HFFc6 (cell line): ENCODE measurements at places on chromosomes 12 and 14. TPM values are rescaled to one million over a fixed set of nuclear protein-coding genes. Genes with fewer than 3 reads are reported as not detected.

- DNase-seq: peak; percentile 28
Observed at GRCh38 chr14:83300476-83301064, 1766.9 kb upstream of the SEL1L start.

The APOF gene
- total RNA-seq: not detected in 2 replicates

GRCh38 chr14:65957631-65958205, 528.5 kb upstream of the CCDC196 start:
- DNase-seq: no peak

The ARHGEF25 gene
- total RNA-seq: 11.3 to 21.6 TPM (median 17.2 TPM) in 3 replicates

The KCNK13 gene
- not detected in 3 replicates for total RNA-seq

The TROAP gene
- 14.1 to 38.9 TPM (median 26.6 TPM) in 3 replicates for total RNA-seq

The IGF1 gene
- 0.34 and 1.5 TPM in 2 replicates for total RNA-seq

DNA sequence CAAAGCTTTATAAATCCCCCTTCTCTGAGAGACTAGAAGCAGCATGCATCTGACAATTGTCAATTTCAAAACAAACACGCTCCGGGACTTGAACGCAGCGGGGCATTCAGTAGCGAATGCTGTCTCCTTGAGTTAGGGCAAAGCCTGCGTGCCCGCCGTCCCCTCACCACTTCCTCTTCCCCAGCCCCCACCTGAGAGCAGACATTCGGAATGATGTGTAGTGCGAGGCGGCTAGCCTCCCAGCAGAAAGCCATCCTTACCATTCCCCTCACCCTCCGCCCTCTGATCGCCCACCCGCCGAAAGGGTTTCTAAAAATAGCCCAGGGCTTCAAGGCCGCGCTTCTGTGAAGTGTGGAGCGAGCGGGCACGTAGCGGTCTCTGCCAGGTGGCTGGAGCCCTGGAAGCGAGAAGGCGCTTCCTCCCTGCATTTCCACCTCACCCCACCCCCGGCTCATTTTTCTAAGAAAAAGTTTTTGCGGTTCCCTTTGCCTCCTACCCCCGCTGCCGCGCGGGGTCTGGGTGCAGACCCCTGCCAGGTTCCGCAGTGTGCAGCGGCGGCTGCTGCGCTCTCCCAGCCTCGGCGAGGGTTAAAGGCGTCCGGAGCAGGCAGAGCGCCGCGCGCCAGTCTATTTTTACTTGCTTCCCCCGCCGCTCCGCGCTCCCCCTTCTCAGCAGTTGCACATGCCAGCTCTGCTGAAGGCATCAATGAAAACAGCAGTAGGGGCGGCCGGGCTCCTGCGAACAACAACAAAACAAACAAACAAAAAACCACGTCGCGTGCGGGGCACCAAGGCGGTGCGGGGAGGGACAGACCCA, 2.2 kb downstream of the PRMT8 start:
- no peak for DNase-seq

DNA sequence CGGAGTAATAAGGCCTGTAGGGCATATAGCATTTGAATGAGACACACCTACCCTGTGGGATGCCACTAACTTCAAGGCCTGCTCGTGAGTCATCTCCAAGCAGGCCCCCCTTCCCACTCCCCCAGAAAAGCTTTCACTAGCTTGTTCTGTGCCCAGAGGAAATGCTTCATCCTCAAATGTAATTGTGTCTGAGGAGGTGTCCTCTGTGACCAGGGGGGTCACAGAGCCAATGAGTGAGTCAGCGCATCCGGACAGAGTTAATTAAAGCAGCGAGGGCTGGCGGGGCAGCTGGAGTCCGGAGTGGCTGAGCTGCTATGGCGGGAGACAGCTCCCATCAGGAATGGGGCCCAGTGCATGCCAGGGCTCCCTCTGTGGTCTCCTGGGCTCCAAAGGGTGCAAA, 27.0 kb upstream of the ESRRB start:
- peak; percentile 86 for DNase-seq

- no peak for DNase-seq
Observed at GRCh38 chr12:131527092-131527491, 183.8 kb upstream of the SFSWAP start.

GRCh38 chr14:89264196-89264800, 152.7 kb downstream of the FOXN3 start:
- no peak for DNase-seq

DNA sequence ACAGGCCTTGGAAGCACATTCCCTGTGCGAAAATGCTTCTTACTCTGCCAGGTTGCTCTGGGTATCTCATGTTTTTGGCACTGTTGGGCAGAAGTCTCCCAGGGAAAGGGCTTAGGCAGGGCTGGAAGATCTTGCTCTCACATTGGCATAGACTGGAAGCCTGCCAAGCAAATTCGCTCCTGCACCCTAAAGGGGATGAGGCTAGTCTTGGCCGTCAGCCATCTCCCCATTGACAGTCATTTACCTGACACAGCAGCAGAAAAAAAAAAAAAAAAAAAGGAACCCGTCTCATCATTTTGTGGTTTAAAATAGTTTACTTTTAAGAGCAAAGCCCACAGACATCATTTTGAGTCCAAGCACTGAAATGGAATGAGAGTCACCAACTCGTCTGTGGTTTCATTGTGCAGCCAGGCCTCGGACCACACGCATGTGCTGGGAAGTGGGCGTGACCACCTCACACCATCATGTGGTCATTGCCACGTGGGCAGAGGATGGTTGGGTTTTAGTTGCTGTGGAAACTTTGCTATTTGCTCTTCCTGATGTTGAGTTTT, 84.8 kb downstream of the NRXN3 start:
- peak; percentile 74 for DNase-seq

GRCh38 chr14:90281261-90281660, 24.9 kb downstream of the PSMC1 start:
- DNase-seq: peak; percentile 87

GRCh38 chr12:66563220-66563619, 115.7 kb downstream of the GRIP1 start:
- DNase-seq: no peak

- DNase-seq: no peak
Observed at GRCh38 chr12:119245904-119246494, 67.3 kb downstream of the HSPB8 start.

GRCh38 chr12:124531281-124531745, 36.1 kb downstream of the NCOR2 start:
- DNase-seq: no peak
